ENCODE measurements at places on chromosomes 3 and 15. TPM values are rescaled to one million over a fixed set of nuclear protein-coding genes. Genes with fewer than 3 reads are reported as not detected.

The CDC25A gene
- total RNA-seq = 50.9 TPM

The UACA gene
- total RNA-seq = 1.2 TPM

GRCh38 chr15:63502843-63503738 lies 1.3 kb upstream of the USP3 start:
- peak; percentile 59 for DNase-seq

- no peak for DNase-seq
Measured at GRCh38 chr3:128081846-128082245, 29.6 kb downstream of the SEC61A1 start.

DNA sequence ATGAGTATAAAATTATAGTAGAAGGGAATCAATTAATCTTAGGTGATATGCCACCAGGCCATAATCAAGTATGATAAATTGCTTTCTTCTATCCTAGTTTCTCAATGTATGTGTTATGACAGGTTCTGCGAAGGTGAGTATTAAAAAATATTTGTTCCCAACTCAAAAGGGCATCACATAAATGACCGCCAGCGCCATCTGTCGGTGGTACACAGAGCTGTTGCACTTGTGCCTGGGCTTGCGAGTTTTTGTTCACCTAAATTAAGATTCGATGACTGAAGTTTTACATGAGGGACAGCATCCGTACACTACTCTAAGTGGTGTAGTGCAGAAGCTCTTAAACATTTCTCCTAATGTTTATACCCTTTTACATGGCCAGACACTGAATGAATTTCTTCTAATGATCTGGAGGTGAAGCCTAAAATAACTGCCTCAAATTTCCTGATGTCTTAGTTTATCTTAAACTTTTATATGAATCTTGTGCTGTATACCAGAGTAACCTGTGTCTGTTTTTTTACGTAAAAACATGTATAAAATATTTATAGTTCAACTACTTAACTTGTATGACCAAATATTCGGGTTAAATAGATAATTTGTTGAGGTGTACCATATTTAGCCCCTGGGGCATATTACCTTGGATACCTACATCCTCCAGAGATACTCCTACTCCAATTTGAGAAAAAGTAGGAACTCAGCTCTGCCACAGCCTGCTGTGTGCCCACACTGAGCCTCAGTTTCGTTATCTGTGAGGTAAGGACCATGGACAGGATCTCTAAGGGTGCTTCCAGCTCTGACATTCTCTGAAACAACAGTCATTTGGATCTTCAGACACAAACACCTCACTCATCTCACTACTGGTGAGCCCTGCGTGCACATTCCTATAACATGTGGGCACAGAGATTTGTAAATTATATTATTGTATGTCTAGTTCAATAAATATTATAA lies 365.6 kb downstream of the MAGI1 start:
- no peak for DNase-seq

DNA sequence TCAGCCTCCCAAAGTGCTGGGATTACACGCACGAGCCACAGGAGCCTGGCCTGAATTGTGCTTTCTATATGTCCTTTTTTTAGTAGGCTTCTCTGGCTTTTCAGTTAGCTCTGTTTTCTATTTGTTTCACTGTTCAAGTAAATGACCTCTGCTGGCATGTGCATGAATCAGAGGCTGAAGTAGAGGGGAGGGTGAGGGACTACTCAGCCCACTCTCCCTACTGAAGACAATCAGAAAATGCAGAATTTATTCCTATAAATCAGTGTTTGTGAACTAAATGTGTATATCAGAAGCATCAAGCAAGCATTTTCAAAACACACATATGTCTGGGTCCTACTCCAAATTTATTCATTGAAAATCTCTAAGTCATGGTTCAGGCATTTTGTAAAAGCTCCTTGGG lies 45.0 kb downstream of the ZMAT3 start:
- DNase-seq = no peak

- DNase-seq = no peak
Measured at GRCh38 chr3:78754066-78754743, 1013.6 kb downstream of the ROBO1 start.

- no peak for DNase-seq
Measured at GRCh38 chr3:153657046-153657445, 464.1 kb upstream of the ARHGEF26 start.

DNA sequence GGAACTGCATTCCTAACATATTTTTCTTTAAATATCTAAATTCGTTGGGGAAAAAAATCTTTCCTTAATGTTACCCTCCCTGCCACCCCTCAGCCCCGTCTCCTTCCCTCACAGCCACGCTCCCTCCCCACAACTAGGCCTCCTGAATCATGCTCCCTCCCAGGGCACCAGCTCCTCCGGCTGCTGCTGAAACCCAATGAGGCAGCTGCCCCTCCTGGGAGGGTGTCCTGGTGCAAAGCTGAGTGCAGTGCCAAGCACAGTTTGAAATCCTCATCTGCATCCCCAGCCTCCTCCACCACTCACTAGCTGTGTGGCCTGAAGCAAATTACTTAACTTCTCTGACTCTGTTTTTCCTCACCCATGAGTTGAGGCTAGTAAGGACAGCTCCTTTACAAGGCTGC lies 2.7 kb upstream of the NR2E3 start:
- no peak for DNase-seq

All from activated T-helper 1 cell treated with anti-CD3 and anti-CD28 coated beads, Interleukin-12 subunit alpha, Interleukin-12 subunit beta, Interleukin-2, Interleukin-4 antibody, amounts not matched to agents 30 ng/mL and 10 ng/mL and 1 ng/mL, durations not matched to agents 14 hours and 24 hours and 36 hours (primary cell).